Kidney glomerular epithelial cell (primary cell): ENCODE measurements at places on chromosomes 11 and 22.

DNA sequence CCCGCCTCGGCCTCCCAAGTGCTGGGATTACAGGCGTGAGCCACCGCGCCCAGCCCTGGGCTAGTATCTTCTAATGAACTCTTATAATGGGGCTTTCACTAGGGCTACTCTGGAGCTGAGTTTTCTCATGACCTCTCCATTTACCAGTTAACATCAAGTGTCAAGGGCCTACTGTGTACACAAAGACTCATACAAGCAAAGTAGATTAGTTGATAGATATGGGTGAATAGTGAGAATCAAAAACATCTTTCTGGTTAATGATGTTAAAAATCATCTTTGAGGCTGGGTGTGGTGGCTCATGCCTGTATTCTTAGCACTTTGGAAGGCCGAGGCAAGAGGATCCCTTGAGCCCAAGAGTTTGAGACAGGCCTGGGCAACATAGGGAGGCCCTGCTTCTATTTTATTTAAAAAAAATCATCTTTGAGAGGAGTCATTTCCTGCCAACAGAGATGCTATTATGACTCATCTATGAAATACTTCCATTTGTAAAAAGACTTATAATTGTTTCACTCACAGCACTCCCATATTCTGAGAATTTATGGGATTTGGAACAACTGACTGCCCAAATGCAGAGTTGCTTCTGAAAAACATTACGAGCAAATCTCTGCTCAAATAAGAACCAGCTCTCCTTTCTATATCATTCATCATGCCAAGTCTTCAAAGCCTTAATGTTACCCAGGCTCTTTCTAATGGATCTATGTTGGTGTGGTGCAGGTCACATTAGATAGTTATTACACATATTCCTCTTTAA, 57.0 kb downstream of the GDPD4 start:
- peak; percentile 16 for DNase-seq

DNA sequence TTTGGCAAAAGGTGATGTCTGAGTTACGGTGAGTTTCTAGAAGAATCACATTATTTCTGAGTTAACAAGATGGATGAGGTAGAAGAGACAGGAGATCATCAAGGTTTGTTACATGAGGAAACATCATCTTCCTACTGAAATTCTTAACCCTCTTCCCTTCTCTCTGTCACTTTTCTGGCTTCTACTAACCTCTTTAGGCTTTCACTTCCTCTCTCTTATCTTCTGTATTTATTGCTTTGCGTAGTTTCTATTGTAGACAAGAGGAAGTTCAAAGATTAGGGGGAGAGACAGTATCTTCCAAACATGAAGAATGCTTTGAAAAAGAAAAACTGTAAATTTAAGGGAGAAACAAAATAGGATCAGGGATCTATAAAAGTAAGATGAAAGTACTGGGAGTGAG, 75.4 kb downstream of the TRPC6 start:
- DNase-seq: no peak

GRCh38 chr11:34721646-34722045, 100.8 kb downstream of the EHF start:
- DNase-seq: no peak

GRCh38 chr22:37803639-37804351, 3.9 kb upstream of the GCAT start:
- no peak for DNase-seq

DNA sequence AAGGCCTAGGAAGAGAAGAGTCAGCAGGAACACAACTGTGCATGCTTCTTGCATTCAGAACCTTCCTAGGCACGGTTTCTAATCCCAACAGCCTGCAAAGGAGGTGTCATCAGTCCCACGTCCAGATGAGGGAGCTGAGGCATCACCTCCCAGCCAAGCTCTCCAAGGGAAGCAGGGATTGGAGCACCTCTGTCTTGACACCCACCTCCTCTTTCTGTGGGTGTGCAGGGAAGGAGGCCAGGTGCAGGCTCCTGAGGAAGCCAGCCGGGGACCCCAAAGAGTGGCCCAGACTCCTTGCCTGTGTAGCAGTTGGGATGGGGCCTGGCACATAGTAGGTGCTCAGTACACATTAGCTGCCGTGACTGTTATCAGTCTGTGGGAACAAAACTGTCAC, 2.0 kb downstream of the PNPLA5 start:
- DNase-seq: no peak
